Smooth muscle cell of the brain vasculature (primary cell): ENCODE measurements at places on chromosomes 12 and 14.
A peak's percentile ranks its signal among the peaks of the same experiment; 100 is the strongest.

DNA sequence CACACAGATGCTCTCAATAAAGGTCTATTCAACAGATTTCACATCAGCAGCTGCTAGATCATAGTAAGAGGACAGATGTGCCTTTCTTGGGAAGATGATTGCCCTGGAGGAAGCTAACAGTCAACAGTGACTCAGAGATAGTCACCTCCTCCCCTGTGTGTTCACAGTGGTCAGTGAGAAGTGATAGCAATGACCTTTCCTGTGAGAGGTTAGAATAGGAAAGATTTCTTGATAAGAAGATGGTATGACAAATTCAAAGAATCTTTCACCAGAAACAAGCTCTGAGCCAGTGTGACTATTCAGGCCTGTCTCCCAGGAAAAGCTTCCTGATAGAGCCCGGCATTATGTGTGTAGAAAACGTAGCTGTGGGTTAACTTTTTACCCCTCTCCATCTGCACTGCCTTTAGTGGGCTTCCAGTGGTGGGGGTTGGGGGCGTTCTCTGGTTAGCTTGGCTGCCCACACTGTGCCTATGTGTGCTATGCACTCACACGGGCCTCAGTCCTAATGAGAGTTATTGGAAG, 66.4 kb upstream of the ARHGAP5 start:
- DNase-seq = no peak

- no peak for DNase-seq
Observed at GRCh38 chr12:97398704-97399103, 63.9 kb upstream of the RMST start.

- DNase-seq = no peak
Observed at GRCh38 chr12:131592972-131593371, 117.9 kb upstream of the SFSWAP start.

DNA sequence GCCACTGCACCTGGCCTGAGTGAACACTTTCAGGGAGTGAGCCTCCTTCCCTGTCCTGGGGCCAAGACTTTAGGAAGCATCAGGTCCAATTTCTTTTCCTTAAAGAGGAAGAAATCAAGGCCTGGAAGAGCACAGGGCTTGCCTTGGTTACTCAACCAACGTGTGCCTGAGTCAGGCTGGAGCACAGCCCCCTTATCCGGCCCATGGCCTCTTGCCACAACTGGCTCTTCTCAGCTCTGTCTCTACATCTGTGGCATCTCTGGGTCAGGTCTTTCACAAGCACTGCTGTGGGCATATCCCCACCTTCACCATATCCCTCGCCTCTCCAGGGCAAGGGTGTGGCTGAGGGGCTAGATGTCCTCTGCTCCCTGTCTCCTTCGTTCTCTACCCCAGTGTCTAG, 6.8 kb downstream of the MYH6 start:
- no peak for DNase-seq

DNA sequence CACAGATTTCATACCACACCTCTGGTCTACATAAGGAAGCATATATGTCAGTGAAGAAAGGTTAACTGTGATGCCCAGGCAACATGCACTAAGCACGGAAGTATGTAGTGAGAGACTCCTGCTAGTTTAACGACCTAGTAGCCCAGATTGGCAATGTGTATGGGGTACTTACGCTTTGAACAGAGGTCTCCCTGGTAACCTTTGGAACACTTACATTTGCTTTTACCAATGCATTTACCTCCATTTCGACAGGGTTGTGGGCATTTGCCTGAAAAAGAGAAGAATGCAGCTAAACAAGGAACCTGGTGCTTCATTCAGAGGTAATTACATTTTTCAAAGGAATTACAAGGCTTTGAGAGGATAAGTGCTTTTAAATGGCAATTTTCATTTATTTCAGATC, 65.2 kb downstream of the WIF1 start:
- no peak for DNase-seq

- no peak for DNase-seq
Observed at GRCh38 chr12:41250748-41251147, 62.6 kb downstream of the PDZRN4 start.

- DNase-seq = no peak
Observed at GRCh38 chr12:14678547-14679150, 17.8 kb downstream of the GUCY2C start.

DNA sequence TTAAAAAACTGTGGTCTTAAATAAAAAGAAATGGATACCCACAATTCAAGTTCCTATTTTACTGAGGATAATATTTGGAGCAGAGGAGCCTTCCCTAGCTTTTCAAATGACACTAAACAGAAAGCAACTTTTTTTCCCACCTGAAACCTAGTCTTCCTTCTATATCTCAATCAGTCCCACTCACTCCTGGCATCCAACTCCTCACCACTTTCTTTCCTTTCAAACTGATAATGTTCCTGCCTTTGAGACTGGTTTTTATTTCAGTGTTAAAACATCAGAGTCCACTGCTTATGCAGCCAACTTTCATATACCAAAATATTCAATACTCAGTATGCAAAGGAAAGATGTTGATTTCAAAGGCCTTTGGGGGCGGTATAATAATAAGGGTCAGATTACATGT, 225.6 kb downstream of the GXYLT1 start:
- no peak for DNase-seq

- DNase-seq = no peak
Observed at GRCh38 chr12:39359645-39360044, 83.3 kb downstream of the KIF21A start.

GRCh38 chr14:100536721-100537445, 50.3 kb downstream of the BEGAIN start:
- no peak for DNase-seq

GRCh38 chr12:89262855-89263552, 89.3 kb downstream of the DUSP6 start:
- no peak for DNase-seq

GRCh38 chr14:93379831-93380230, 32.8 kb downstream of the COX8C start:
- no peak for DNase-seq

DNA sequence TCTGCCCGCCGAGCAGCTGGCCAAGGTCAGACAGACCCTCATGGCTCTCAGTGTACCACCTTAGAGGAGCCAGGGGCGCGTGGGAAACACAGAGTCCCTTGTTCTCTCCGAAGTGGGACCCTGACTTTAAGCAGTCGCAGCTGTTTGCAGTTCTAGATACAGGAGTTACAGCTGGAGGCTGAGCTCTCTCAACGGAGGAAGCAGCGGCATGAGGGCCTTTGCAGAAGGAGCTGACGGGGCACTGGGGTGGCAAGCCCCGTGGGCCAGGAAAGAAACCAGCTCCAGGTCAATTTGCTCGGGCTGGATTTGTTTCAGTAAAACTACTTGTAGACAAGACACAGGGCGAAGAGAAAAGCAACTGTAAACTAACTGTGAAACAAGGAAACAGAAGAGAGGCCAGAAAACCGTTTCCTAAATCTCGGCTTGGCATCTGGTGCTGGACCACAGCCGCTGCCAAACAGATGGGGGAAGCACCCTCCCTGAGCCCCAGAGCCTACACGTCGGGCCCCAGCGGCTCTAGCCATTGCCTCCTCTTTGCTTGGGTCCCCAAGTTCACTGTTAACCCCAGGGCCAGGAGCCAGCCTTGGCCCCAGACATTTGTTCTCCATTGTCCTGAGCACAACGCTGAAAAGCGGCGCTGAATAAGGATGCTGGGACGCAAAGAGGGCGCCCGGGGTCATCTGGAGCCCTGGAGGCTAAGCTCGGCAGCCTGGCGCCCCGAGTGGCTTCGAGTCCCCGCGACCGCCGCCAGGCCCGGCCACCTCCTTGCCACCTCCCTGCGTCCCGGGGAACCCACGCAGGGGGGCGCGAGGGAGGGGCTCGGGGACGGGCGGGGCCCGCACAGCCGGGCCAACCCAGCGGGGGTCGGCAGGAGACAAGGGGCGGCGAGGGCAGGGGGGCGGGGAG, 914 bp upstream of the PACS2 start:
- DNase-seq = no peak

- no peak for DNase-seq
Observed at GRCh38 chr14:27372771-27373170, 774.9 kb upstream of the NOVA1 start.

GRCh38 chr14:81594012-81594411, 60.4 kb upstream of the SEL1L start:
- no peak for DNase-seq

GRCh38 chr12:47885012-47885501, 19.7 kb downstream of the VDR start:
- no peak for DNase-seq

DNA sequence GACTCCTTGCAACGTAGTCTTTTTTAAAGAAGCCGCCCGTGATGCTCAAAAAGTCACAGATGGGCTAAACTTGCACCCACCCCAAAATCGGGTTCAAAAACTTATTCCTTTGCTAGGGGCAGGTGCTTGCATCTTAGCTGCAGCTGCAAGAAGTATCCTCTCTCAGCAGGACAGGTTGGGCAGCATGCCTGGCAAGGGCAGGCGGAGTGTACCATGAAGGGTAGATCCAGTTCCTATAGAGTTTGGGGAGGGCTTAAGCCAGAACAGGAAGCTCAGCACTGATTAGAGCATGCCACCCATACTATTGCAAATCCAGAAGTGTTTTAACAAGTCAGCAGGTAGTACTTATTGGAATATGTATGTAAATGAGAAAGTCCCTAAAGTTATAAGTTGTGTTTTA, 48.7 kb downstream of the CPM start:
- DNase-seq = no peak

- no peak for DNase-seq
Observed at GRCh38 chr12:42574851-42575266, 14.7 kb downstream of the PRICKLE1 start.

- no peak for DNase-seq
Observed at GRCh38 chr14:96272777-96273473, 16.9 kb downstream of the BDKRB1 start.

- no peak for DNase-seq
Observed at GRCh38 chr12:29634057-29634456, 136.6 kb upstream of the OVCH1 start.

DNA sequence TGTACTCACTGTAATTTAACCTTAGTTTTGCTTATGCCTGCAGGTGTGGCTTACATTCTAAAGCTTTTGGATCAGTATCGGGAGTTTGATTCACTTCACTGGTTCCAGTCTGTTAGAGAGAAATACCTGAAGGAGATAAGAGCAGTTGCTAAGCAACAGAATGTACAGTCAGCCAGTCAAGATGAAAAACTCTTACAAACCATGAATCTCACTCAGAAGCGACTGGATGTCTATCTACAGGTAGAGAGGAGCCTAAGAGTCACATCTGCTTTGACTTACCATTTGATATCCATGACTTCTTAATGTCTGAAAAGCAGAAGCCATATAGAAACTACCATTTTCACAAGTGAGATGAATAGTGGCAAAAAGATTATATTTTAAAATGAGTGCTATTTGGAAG, 56.5 kb downstream of the WASHC4 start:
- DNase-seq = no peak

GRCh38 chr12:83378186-83378727, 691.6 kb downstream of the TMTC2 start:
- DNase-seq = no peak

DNA sequence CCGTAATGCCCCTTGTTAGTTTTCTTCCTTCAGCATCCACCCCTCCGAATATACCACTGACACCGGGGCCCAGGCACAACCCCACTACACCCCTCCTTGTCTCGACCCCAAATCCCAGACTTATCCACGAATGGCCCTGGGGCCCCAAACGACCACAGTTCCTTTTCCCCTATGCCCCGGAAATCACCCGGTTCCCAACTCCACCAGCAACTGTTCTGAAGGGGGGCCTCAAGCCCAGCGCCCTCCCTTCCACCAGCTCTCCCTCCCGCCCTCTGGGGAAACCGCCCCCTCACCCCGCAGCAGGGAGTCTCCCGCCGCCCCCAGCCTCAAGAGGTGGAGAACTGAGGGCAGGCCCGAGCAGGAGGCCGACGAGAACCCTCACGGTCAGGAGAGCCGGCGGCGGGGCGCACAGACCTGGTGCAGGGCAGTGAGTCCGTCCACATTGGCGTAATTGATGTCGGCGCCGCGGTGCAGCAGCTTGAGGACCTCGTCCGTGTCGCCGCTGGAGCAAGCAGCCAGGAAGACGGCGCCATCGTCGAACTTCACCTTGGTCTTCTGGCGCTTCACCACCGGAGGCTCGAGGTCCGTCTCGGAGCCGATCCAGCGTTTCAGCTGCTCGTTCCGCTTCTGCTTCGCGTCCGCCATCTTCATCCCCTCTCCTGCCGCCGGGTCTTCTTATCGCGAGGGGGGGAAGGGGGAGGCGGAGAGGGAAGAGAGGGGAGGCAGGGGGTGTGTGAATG, 446 bp downstream of the PPP1R12A start:
- DNase-seq = peak; percentile 12

GRCh38 chr14:20668969-20669368, 15.4 kb upstream of the RNASE4 start:
- DNase-seq = no peak

GRCh38 chr14:79831195-79831892, 380.0 kb downstream of the DIO2 start:
- DNase-seq = no peak

GRCh38 chr12:65100140-65100539, 21.0 kb downstream of the WIF1 start:
- DNase-seq = no peak

DNA sequence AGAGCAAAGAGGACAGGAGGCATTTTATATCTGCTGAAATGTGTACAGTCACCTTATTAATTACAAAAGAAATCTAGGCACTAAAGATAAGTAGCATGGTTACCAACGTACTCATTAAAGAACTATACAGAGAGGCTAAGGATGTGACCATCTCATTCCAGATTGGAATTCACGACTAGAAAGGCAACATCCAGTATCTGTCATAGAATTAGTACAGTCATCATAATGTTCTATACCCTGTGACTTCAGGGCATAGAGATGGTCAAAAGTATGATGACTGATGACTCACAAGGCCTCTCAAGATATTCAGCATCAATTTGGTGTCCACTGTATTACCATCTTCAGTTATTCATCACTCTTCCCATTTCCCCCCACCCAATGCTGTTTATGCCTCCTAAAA, 144.0 kb upstream of the PLEKHG7 start:
- no peak for DNase-seq

DNA sequence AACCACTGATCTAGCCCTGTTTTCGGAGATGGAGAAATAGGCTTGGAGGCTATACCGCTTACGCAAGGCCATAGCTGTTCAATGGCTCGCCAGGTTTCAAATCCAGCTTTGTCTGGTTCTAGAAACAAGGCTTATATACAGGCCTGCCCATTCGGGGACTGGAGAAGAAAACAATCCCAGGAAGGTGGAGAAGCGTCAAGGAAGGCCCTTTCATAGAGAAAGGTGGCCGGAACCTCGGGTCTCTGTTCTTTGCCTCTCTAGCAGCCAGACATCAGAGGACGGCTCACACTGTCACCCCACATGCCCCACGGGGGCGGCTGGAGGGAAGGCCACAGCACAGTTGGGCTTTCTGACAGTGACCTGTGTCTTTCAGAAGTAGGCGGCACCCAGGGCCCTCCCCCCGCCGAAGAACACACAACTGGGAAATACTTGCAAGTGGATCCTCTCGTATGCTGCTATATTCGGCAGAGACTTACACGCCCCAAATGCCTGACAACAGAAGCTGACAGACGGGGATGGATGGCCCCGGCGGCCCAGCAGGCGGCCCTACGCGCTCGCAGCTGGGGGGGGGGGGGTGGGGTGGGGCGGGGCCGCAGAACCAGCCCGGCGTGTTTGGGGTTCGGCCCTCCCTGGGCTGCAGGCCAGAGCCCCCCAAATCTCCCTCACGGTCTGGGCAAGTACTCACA, 4.5 kb upstream of the SETD1B start:
- no peak for DNase-seq
